CD8-positive, alpha-beta memory T cell (primary cell): ENCODE measurements at places on chromosomes 4 and X. TPM values are rescaled to one million over a fixed set of nuclear protein-coding genes. Genes with fewer than 3 reads are reported as not detected.

- no peak for DNase-seq
Measured at GRCh38 chrX:19017271-19017670, 33.4 kb upstream of the PHKA2 start.

Gene DMRTC1
- not detected for total RNA-seq

- no peak for DNase-seq
Measured at GRCh38 chr4:127783026-127783769, 1.1 kb downstream of the HSPA4L start.

DNA sequence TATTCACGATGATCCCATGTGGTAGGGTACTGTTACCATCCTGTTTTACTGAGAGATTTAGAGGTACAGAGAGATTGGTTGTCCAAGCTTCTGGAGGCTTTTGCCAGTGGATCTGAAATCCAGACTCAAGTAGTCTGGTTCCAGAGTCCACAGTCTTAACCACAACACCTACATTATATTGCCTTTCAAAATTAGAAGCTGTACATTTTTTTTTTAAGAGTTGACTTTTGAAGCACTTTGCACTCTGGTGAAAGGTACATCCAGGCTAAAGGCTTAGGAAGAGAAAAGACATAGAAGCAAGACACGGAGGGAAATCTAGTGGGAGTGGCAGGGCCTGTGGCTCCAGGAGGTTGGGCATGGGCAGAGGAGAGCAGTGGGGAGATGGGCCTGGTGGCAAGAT lies 122.1 kb downstream of the AFF1 start:
- no peak for DNase-seq

GRCh38 chr4:84634961-84635360 lies 52.0 kb downstream of the CDS1 start:
- DNase-seq = no peak

DNA sequence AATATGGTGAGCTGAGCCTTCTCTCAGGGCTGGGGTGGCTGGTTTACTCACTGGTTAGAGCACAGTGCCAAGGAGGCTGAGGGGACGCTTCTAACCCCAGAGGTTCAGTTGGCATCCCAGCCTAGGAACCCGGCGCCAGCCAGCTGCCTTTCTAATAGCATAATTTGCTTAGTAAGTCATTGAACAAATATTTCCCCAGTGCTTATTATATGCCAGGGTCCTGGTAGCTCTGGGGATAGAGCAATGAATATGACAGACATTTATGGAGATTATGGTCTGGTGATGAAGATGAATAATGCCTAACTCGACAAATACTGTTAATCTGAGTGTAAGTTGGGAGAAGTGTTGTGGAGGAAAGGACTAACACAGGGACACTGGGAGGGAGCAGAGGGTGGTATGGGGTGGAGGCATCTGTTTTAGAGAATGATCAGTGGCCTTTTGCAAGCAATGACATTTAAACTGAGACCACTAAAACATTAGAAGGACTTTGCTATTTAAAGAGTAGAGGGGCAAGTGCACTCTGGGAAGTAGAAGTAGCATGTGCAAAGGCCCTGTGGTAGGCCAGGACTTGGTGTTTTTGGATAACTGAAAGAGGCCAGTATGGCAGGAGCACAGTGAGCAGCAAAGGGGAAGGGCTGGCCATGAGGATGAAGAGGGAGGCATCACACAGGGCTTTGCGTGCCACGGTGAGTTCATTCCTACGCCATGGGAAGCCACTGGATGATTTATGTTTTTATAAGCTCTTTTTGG lies 71.9 kb downstream of the ATG4A start:
- no peak for DNase-seq
